ENCODE measurements at places on chromosomes 3 and 15.

DNA sequence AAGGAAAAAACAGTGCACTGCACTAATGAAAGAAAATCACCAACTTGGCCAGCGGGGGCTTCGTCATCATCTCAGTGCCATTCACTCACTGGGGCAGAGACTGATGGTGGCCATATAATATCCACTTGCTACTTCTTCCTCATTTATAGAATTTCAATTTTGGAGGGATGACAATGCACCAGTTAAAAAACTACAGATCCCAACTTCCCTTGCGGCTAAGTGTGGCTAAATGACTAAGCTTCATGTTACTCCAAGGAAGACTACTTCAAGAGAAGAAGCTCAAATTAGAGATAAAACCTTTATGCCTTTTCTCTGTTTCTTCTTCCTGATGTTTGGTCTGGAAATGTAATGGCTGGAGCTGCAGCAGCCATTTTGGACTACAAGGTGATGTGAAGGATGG lies 38.8 kb downstream of the NGLY1 start:
- DNase-seq, result no peak

DNA sequence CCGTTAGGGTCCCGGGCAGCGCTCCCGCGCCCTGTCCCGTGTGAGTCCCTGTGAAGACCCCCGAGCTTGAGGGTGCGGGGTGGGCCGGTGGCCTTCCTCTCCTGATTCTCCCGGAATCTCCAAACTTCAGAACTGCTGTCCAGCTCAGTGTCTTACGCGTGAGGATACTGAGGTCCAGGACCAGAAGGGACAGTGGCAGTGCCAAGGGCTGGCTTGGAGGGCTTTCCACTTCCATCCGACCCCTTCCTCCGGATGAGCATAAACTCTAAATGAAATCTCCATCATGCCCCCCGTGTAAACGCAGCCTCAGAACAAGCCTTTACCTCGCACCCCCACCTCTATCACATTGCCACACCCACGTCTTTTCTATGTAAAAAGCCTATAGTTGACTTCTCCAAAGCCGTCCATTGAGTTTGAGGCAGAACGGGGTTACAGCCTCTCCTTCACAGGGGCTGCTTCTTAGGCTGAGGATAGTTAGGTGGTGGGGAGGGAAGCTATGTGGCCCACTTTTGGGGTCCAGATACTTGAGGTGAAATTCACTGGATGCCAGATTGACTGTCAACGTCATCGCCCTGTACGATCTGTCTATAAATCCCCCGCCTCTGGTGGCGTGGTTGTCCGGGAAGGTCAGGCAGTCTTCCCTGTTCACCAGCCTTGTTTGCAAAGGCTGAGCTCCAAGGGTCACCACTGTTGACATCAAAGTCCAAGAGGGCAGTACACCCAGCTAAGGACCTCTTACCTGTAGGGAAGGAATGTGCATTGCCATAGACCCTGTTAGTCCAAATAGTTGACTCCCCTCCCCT lies 1.1 kb downstream of the EDEM1 start:
- no peak for DNase-seq

- no peak for DNase-seq
Measured at GRCh38 chr15:85501574-85501973, 121.2 kb downstream of the AKAP13 start.

DNA sequence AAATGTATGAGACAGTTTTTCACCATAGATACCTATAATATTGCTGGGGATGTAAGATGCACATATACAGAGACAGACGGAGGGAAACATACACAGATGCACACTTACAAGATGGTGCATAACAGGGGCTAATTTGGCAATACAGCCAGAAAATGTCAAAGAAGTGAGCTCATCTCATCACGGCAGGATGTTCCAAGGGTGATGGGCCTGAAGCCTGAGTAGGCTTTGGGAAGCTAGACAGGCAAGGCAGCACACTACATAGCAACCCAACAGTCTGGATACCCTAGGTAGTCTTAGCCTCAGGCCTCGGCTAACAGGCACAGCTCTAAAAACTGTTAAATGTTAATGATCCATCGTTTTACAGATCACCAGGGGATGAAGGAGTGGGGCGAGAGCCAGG lies 148.5 kb downstream of the OSBPL10 start:
- no peak for DNase-seq

DNA sequence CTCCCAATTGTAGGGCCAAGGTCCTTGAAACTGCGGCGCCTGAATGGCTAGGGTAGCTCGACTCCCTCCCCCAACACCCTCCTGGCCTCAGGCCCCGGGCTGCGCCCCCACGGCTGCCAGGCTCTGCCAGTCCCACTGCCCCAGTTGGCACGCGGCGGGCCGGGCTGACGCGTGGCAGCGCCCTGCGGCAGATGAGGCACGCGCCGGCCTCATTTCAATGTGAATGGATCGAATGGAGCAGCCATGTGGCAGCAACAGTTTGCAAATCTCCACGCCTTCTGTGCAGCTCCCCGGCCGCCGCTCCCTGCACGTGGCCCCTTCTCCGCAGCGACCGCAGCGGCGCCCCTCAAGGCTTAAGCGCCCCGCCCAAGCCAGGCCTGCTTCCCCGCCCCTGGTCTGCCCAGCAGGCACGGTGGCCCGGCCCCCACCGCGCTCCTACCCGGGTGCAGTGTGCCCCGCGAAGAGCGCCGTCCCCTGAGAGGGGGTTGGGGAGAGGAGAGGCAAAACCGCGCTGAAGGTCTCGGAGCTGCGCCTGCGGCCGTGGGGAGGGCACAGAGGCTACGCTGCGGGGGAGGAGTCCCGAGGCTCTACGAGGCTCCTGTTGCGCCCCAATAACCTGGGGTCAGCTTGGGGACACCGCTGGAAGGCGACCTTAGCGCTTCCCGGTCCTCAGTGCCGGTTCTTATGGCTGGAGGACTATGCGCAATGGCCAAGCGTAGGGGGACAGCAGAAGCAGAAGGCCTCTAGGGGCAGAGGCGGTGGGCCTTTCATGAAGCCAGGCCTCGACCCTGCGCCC lies 3.1 kb upstream of the DLL4 start:
- no peak for DNase-seq

- DNase-seq, result no peak
Measured at GRCh38 chr3:73056014-73056844, 5.2 kb upstream of the EBLN2 start.

DNA sequence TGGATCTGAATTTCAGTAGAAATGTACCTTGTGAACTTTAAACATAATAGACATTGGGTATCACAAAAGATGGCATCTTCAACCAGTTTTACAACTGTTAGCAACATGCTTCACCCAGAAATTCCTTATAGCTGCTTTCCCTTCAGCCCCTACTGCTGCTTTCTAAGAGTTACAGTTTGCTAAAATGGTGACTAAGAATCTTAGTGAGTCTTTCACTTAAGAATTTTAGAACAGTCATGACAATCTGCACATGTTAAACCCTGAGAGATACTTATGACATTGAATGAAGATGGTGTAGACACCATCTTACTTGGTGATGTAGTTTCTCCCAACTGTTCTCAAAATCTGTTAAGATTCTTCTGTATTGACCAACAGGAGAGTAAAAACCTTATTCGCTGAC lies 129.7 kb upstream of the UBE2E1 start:
- no peak for DNase-seq

DNA sequence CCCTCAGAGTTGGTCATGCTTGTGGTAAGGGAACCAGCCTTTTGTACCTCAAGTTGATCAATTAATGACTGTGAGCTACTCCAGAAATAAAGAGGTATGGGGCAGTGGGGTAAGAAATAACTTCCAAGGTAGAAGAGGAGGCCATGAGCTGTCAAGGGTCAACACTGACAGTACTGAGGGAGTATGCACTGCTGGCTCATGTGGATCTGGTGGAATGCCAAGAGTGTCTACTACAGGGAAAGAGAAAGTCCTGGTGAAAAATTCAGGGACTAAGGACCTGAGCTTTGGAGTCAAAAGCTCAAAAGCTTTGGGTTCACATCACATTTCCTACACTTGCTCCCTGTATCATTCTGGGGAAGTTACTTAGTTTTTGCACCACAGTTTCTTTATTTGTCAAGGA lies 154.9 kb downstream of the SEMA6D start:
- no peak for DNase-seq

DNA sequence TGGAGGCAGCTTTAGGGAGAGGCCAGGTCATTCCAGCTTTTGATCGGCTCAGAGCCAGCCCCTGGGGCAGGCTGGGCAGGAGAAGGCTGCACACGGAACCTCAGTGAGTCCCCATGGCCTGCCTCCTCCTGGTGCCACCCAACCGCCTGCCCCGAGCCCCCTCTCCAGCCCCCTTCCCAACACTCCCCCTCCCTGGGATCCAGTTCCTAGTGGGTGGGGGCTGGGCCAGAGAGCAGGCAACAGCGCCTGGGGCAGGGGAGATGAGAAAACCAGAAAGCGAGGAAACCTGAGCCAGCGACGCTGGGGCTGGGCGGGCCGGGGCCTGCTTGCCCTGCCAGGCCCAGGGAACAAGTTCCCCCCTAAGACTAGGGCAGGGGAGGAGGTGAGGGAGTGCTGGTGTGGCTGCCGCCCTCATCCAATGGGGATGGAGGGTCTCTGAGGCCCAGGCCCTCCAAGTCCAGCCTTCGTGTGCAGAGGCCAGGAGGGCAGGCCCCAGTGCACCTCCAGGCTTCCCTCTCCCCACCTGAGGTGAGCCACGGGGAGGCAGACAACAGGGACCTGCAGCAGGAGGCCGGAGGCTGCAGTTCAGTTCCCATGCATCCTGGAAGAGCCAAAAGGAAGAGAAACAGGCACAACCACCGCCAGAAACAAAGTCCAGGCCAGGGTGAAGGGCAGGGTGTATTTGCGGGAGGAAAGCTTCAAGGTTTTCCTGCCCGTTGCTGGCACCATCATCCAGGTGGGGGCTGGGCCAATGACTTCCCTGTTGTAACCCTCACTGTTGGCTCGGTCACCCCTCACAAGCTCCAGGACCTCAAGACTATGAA lies 4.0 kb upstream of the SEMA3F start:
- DNase-seq, result no peak

GRCh38 chr15:48868536-48868935 lies 9.4 kb upstream of the EID1 start:
- DNase-seq, result no peak

GRCh38 chr15:81013396-81013929 lies 12.7 kb downstream of the TLNRD1 start:
- no peak for DNase-seq

DNA sequence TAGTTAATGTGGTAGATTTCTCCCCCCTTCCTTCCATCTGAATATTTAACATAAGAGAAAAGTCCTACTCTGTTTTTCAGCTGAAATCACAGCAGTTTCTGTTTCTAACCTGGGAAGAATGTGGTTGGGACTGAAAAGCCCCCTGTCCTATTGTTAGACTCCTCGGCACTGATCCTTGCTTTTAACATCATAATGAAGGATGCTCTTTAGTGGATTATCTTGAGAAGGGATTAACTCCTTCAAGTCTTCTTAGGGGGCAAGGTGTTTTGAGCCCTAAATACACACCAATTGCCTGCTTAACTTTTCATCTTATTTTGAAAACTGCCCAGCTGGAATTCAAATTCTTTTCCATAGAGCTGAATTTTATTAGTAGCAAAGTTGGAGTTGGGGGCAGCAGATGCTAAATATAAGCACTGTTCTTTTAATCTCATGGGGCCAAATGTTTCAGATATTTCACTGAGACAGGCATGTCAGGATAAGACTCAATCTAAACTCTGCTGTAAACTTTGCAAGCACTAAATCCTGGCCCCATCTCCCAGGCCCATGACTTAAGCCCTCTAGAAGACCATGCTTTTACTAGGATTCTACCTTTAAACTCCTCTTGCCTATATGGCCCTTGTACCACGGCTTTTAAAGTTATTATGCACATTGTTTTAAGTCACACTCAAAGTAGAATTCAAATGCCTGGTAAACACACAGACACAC lies 243.2 kb upstream of the NR2F2 start:
- DNase-seq, result no peak

DNA sequence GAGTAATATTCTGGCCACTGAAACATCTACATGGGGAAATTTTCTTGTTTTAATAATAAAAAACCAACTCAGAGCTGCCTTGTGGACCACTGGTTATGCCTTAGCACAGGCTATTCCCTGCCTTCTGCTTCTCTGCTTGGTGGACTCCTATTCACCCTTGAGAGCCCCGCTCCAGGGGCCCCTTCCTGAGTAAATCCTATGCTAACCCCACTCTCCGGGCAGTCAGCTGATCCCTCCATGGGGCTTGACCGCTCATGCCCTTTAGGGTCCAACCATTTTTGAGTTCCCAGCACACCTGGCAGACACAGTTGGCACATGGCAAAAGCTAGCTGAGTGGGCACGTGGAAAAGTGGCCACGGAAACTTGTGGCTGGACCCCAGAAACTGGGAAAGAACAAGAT lies 38.2 kb downstream of the ATP2B2 start:
- no peak for DNase-seq

- DNase-seq, result no peak
Measured at GRCh38 chr3:47434849-47435248, 40.9 kb downstream of the SCAP start.

- no peak for DNase-seq
Measured at GRCh38 chr15:72486144-72486543, 12.0 kb downstream of the ARIH1 start.

DNA sequence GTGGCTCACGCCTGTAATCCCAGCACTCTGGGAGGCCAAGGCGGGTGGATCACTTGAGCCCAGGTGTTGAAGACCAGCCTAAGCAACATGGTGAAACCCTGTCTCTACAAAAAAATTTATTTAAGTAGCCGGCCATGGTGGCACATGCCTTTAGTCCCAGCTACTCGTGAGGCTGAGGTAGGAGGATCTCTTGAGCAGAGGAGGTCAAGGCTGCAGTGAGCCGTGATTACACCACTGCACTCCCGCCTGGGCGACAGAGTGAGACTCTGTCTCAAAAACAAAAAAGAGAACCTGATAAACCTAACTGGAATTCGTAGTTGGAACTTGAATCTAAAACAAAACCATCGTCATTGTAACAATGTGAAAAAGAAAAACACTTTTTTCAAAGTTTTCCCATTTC lies 57.1 kb downstream of the TCAIM start:
- no peak for DNase-seq

- no peak for DNase-seq
Measured at GRCh38 chr15:81947548-81947947, 98.3 kb downstream of the MEX3B start.

- no peak for DNase-seq
Measured at GRCh38 chr3:14137445-14137844, 12.6 kb downstream of the TMEM43 start.

- DNase-seq, result no peak
Measured at GRCh38 chr15:99925661-99926461, 192.6 kb upstream of the LYSMD4 start.

GRCh38 chr15:77057685-77058084 lies 13.2 kb downstream of the TSPAN3 start:
- DNase-seq, result no peak

- no peak for DNase-seq
Measured at GRCh38 chr15:40293905-40294895, 11.3 kb upstream of the ANKRD63 start.

GRCh38 chr15:98452238-98452637 lies 196.1 kb upstream of the IGF1R start:
- no peak for DNase-seq

GRCh38 chr15:33985751-33986150 lies 17.5 kb downstream of the CHRM5 start:
- no peak for DNase-seq

- DNase-seq, result no peak
Measured at GRCh38 chr3:174792864-174793263, 66.3 kb upstream of the NAALADL2 start.
